CD4-positive, alpha-beta T cell treated with Interleukin-4 for 1 hour (primary cell): ENCODE measurements at places on chromosomes 16 and 17.

- no peak for DNase-seq
Measured at GRCh38 chr16:4911970-4912386, 25.0 kb downstream of the PPL start.

DNA sequence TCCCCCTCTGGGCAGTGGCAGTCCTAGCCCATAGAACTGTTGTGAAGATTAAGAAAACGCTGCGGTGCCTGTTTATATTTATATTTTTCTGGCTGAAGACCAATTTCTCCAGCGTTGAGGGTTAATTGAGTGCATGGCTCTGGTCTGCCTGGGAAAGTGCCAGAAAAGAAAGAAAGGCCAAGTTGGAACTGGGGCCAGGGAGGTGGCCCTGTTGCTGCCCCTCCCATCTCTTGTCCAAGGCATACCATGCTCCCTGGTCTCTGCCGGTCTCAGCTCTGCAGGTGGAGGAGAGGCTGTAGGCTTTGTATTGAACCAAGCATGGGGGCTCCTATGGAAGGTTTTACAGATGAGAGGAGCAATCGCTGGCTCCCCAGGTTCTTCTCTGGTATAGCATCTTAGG is 124.7 kb downstream of the MGAT5B start:
- no peak for DNase-seq

GRCh38 chr17:64424324-64424849 is 24.5 kb upstream of the MILR1 start:
- no peak for DNase-seq

GRCh38 chr17:45013021-45013997 is 38.1 kb downstream of the DCAKD start:
- no peak for DNase-seq

DNA sequence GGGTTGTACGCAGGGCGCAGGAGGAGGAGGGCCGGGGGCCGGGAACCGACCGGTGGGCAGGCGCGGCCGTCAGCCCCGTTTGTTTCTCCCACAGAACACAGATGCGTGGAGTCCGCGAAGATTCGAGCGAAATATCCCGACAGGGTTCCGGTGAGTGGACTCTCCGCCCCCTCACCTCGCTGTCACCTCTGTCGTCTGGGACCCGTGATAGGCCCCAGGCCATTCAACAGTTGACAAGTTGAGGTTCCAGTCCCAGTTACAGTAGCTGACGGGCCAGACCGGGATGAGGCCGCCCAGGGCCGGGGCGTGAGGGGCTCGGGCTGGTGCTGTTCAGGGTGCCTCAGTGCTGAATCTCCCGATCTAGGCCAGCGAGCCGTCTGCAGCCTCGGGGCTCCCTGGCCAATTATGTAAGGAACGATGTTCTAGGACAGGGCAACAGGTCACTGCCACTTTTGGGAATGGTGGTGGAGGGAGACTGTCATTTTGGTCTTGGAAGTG is 628 bp downstream of the GABARAPL2 start:
- no peak for DNase-seq

DNA sequence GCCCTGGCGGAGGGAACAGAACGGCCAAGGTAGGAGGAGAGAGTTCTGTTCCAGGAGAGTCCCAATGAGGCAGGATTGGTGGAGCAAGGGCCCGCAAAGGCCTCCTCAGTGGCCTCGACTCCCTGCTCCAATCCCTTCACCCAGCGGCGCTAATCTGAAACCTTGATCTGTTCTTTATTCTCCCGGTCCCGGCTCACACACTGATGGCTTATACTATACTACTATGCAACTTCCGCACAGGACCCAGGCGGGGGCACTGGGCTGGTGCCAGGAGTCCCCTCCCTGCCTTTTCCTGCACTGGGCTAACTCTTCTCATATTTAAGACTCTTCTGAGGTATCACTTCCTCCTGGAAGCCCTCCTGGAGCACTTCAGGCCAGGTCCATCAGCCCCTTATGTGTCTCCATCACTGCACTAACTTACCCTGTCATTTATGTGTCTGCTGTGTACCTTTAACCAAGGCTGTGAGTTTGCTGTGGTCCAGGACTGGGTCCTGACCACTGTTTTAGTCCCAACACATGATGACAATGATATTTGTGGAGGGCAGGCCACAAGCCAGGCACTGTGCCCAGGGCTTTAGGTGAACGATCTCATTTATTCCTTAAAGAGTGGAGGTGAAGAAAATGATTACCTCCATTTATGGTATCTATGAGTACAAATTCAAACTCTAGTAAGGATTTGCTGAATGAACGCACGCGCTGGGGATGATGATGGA is 6.8 kb downstream of the CCDC102A start:
- DNase-seq = no peak

DNA sequence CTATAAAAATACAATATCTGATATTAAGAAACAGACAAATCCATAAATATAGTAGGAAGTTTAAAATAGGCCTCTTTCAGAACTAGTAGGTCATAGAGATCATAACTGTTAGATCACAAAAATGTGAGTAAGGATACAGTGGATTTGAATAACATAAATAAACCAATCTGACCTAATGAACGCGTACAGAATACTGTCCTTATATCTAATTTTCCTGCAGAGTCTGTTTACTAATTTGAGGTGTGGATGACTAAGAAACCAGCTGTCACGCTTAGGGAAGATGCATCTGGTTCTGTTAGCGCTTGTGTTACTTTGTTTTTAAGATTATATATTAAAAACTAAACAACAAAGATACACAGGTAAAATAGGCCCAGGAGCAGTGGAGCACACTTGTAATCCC is 14.8 kb downstream of the CPD start:
- no peak for DNase-seq
